ENCODE measurements at places on chromosomes 11 and 22. TPM values are rescaled to one million over a fixed set of nuclear protein-coding genes. Genes with fewer than 3 reads are reported as not detected.
A peak's percentile ranks its signal among the peaks of the same experiment; 100 is the strongest.

DNA sequence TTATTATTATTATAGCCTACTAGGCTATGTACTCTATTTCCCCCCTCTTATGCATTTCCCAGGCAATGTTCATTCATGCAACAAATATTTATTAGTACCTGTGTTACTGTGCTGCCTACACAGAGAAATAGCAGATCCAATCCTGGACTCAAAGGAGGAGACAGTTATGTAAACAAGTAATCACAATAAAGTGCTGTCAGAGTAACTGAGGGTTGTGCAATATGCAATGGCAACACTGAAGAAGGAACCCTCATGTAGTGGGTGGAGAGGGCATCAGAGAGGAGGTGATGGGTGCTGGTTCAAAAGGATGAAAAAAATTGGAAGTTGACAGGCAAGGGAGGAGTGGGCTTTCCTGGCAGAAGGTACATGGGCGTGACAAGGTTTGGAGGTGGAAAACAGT, 886 bp upstream of the P4HA3 start:
- peaks cover 10% of the 10 kb centered on the region for H3K36me3 ChIP-seq
- no peak overlapping the region for H3K4me3 ChIP-seq
- no peak for DNase-seq

DNA sequence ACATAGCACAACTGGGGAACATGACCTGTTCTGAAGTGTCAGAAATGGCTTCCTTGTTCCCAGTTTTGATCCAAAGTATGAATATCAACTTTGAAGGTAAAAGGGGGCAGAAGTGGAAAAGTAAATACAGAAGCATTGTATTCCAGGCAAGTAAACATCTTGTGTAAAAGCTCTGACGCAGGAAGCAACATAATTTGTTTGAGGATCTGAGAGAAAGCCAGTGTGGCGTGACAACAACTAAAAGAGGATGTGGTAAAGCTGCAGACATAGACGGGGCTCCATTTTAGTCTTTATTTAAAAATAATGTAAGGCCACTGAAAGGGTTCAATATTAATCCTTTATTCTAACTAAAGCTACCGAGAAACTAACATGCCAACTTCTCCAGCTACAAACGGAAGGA, 310.2 kb downstream of the DLG2 start:
- DNase-seq, result no peak
- H3K4me3 ChIP-seq, result no peak overlapping the region
- no peak overlapping the region for H3K27ac ChIP-seq
- H3K36me3 ChIP-seq, result no peaks in the 10 kb centered on the region
- no peaks in the 10 kb centered on the region for H3K27me3 ChIP-seq

DNA sequence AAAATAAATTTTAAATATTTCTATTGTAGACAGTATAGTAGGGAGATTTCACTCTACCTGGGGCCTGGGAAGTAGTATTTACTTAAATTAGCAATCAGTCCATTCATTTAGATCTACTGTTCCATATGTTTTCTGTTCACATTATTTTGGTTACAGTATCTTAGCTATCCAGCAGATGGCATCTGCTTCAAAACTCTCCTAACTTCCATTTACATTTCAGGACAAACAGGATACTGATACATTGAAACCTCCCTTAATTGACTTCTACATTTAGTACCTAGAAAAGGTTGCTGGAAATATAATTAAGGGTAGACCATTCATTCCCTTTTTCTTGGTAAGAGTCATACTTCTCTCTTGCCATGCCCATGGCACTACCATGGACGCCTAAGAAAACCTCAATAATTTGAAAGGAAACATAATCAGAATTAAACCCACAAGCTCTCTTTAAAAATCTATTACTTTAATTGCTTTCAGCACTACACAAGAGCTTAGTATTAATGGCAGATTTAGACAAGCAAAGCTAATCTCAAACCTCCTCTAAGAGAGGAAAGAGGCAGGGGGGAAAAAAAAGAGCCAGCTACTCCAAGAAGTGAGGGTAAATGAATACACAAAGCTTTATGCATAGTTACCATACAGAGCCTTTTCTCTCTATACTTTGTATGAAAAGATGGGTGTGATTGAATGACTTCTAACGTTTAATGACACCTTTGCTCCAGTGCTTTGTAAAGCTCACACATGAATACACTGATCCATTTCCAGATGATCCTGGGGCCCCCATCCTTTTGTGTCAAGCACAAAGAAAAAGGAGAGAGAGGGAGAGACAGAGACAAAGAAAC, 131.2 kb upstream of the MTMR2 start:
- no peak overlapping the region for H3K4me3 ChIP-seq
- DNase-seq, result no peak
- no peaks in the 10 kb centered on the region for H3K36me3 ChIP-seq
- no peak overlapping the region for H3K27ac ChIP-seq
- H3K27me3 ChIP-seq, result no peaks in the 10 kb centered on the region

GRCh38 chr22:41939981-41940831, 6.7 kb downstream of the CENPM start:
- DNase-seq, result no peak
- H3K4me3 ChIP-seq, result no peak overlapping the region
- peaks cover 1% of the 10 kb centered on the region for H3K27me3 ChIP-seq

GRCh38 chr11:12733091-12733490, 58.9 kb downstream of the TEAD1 start:
- no peak overlapping the region for H3K4me3 ChIP-seq
- peaks cover 7% of the 10 kb centered on the region for H3K4me1 ChIP-seq
- DNase-seq, result no peak
- no peaks in the 10 kb centered on the region for H3K36me3 ChIP-seq

CUL5 gene
- total RNA-seq, result 40.5 TPM

- DNase-seq, result no peak
- peak overlapping the region; percentile 59 for H3K27ac ChIP-seq
- H3K27me3 ChIP-seq, result peaks cover 5% of the 10 kb centered on the region
- H3K4me3 ChIP-seq, result no peak overlapping the region
- peaks cover 9% of the 10 kb centered on the region for H3K36me3 ChIP-seq
Measured at GRCh38 chr22:40499209-40499623, 128.8 kb downstream of the SGSM3 start.

DNA sequence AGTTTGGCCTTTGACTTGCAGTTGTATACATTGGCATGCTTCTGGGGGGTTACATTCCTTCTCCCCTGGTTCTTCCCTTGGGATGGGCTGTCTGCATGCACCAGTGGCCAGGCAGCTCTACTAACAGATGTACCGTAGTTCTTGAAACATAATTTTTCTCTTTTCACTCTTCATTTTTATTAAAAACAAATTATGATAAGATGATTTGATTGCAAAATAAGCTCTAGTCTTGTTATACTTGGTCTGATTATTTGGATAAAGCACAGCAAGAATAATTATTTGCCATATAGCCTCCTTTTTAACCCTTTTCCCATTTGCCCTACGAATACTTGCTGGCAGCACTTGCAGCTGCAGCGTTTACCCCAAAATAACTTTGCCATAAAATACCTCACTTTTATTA, 12.7 kb downstream of the OR56A5 start:
- H3K4me3 ChIP-seq, result no peak overlapping the region
- DNase-seq, result no peak

- no peaks in the 10 kb centered on the region for H3K36me3 ChIP-seq
- DNase-seq, result no peak
- no peak overlapping the region for H3K27ac ChIP-seq
- peak overlapping the region; percentile 22 for H3K4me3 ChIP-seq
- H3K27me3 ChIP-seq, result peaks cover 24% of the 10 kb centered on the region
Measured at GRCh38 chr22:37430941-37431340, 3.7 kb upstream of the ELFN2 start.

- H3K4me3 ChIP-seq, result no peak overlapping the region
- no peaks in the 10 kb centered on the region for H3K36me3 ChIP-seq
- no peak for DNase-seq
- H3K4me1 ChIP-seq, result no peaks in the 10 kb centered on the region
- no peak overlapping the region for H3K27ac ChIP-seq
- peaks cover 3% of the 10 kb centered on the region for H3K27me3 ChIP-seq
Measured at GRCh38 chr11:105078283-105078682, 33.1 kb upstream of the CARD16 start.

KRTAP5-9 gene
- total RNA-seq, result 0.76 TPM
